ENCODE measurements at places on chromosomes 4 and X.

GRCh38 chr4:84501202-84501503, 2.1 kb upstream of the NKX6-1 start:
- no peak for DNase-seq

- DNase-seq = no peak
Measured at GRCh38 chr4:16199093-16199492, 27.2 kb downstream of the TAPT1 start.

DNA sequence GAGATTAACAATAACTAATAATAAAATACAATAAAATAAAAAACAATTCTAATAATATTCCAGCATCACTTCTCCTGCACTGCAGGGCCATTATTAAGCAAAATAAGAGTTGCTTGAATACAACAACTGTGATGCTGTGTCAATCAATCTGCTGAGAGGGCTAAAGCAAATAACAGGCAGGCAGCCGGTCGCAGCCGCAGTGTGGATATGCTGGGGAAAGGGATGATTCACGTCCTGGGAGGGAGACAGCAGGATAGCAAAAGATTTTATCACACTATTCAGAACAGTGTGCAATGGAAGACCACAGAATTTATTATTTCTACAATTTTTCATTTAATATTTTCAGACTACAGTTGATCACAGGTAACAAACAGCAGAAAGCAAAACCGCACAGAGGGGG, 76.5 kb upstream of the SMARCAD1 start:
- no peak for DNase-seq

DNA sequence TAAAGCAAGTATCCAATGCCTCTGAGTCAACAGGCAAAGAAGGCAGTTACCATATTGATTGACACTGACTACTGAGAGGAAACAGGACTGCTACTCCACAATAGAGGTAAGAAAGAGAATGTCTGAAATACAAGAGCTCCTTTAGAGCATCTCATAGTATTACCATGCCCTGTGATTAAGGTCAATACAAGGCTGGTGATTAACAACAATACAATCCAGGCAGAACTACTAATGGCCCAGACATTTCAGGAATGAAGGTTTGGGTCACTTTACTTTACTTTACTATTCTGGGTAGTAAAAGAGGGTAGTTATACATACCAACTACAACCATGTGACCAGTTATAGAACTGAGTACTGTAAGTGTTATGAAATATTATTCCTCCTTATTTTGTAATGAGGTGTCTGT, 44.5 kb downstream of the BRWD3 start:
- DNase-seq = no peak

DNA sequence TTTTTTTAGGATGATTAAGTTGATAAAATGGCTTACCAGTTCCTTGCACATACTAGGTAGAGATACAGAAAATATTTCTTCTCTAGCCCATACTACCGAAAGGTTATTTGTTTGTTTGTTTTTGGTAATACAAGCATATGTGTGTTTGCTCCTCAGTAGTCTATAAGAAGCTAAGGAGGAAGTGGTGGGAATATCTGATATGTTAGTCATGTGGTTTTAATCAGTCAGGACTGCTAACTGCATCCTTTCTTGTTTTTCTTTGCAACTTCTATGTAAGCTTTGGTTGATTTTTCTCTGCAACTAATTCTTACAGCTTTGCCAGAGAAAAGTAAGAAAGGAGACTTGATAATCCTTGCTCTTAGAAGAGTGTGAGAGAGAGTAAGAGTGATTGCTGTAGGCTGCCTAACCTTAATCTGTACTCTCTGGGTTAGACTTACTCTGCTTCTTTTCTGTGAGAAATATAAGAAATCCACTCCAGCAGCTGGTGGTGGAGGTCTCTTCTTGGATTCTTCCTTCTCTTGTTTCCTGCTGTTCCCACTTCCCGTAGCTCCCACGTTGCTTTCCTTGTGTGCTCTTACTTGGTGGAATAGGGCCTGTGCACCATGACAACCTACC, 28.3 kb downstream of the SEPTIN11 start:
- DNase-seq = no peak

DNA sequence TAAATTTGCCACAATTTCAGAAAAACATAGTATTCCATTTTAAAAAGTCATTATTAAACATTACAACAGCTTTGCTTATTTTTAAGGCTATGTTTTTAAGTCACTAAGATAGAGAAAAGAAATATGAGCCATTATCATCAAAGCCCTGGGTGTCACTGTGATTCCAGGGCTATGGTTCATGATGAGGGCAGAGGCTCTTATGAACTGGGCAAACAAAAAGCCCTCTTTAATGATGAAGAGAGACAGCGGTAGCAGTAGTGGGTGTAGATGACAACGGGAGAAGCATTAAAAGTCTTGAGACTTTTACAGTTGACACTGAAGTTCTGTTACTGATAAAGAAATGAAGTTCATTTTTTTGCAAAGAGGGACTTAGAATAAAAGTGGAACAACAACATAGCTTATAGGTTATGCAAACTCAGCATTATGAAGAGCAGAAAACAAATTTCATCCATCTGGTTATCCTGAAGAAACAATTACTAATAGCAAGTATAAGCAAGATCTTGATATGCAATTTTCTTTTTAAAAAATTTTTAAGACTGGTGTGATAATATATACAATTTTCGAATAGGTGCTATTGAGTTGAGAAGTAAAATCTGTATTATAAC, 202.7 kb upstream of the ETNPPL start:
- DNase-seq = no peak
